ENCODE measurements at places on chromosomes 6 and 20. TPM values are rescaled to one million over a fixed set of nuclear protein-coding genes. Genes with fewer than 3 reads are reported as not detected.

Gene FAM50B
- 2.1 TPM for total RNA-seq

Gene C6orf15
- total RNA-seq: not detected

Gene C6orf120
- total RNA-seq: 37.8 TPM

Gene COL21A1
- 4.4 TPM for total RNA-seq

Gene GSTA3
- not detected for total RNA-seq

Gene SLC26A8
- 0.80 TPM for total RNA-seq

Gene SCUBE3
- 1.6 TPM for total RNA-seq

Gene HLA-DRA
- total RNA-seq: 2.8 TPM

Gene C6orf58
- total RNA-seq: not detected

DNA sequence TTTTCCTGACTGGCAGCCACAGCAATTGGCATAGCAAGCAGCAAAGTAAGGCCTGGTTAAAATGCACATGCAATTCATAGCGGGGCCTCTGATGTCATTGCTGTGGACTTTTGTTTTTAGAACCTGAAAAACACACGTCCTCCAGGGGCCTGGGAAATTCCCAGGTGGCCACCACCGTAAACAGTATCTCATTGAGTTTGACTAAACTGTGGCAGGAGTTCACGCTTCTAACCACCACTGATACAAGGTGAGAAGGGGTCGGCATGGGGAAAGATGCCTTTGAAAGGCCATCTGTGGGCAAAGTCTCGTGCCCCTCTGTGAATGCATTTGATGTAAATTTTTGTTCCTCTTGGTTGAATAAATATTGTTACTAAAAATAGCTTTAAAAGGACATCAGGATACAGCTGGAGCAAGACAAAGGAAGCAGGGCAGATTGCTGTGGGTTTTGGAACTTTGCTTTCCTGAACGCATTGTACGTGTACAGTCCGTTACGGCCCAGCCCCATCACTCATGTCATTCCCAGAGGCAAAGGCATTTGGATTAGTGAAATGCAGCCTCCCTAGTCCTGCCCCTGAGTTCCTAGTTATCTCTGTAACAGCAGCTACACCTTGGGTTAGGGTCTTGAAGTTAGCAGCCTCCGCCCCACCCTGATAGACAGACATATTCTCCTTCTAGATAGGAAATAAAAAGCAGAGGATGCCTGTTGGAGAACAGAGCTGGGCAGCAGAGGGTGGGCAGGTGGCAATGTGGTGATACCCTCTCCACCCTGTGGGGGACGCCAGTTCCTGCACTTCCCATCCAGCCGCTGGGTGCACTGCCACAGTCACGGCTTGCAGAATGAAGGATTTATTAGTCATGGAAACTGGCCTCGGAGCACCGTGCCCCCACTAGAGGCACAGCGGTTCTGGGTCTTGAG, 80.3 kb downstream of the ZDHHC14 start:
- H3K4me1 ChIP-seq: peaks cover 50% of the 10 kb centered on the region
- no peak overlapping the region for H3K4me3 ChIP-seq
- no peak overlapping the region for H3K27ac ChIP-seq
- peak; percentile 46 for DNase-seq
- no peaks in the 10 kb centered on the region for H3K36me3 ChIP-seq

DNA sequence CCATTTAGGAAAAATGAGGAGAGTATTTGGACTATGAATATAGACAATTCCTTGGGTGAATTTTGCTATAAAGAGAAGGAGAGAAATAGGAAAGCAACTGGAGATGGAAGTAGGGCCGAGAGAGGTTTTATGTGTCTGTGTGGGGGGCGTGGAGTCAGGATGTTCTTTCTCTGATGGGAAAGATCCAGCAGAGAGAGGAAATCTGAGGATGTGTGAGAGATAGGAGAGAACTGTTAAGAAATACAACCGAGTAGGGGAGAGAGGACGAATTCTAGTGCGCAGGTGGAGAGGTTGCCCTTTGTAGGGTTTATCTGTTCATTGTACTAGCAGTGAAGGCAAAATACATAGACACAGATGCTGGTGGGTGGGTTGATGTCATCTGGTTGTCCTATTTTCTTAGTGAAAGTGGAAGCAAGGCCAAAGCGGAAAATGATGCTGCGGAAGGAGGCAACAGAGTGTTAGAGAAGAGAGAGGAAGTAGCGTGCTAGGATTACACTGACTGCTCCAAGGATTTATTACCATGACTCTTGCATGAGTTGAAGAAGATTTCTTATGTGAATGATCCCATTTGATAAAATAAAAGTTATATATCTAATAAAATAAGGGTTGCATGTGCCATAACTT, 57.7 kb downstream of the CLVS2 start:
- no peaks in the 10 kb centered on the region for H3K4me1 ChIP-seq
- H3K36me3 ChIP-seq: no peaks in the 10 kb centered on the region
- H3K27me3 ChIP-seq: no peaks in the 10 kb centered on the region
- no peak for DNase-seq

DNA sequence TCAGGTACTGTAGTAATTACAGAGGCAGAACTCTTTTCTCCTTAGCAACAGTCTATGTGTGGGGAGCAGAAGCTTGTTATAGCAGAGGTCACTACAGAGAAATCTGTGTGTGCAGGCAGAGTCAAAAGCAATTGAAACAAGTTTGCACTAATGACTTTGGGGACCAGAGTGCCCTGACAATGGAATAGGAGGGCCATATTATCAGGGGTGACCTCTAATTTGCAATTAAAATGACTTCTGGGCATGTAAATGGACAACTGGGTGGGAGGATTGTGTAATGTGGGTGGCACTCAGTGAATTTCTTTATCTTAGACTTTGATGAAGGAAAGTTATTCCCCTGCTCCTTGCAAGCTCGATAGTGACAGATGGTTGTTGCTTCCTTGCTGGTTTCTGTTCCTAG, 127.2 kb downstream of the PLCB4 start:
- no peak overlapping the region for H3K4me3 ChIP-seq
- peaks cover 28% of the 10 kb centered on the region for H3K4me1 ChIP-seq
- H3K27ac ChIP-seq: no peak overlapping the region
- H3K27me3 ChIP-seq: no peaks in the 10 kb centered on the region
- no peak for DNase-seq

DNA sequence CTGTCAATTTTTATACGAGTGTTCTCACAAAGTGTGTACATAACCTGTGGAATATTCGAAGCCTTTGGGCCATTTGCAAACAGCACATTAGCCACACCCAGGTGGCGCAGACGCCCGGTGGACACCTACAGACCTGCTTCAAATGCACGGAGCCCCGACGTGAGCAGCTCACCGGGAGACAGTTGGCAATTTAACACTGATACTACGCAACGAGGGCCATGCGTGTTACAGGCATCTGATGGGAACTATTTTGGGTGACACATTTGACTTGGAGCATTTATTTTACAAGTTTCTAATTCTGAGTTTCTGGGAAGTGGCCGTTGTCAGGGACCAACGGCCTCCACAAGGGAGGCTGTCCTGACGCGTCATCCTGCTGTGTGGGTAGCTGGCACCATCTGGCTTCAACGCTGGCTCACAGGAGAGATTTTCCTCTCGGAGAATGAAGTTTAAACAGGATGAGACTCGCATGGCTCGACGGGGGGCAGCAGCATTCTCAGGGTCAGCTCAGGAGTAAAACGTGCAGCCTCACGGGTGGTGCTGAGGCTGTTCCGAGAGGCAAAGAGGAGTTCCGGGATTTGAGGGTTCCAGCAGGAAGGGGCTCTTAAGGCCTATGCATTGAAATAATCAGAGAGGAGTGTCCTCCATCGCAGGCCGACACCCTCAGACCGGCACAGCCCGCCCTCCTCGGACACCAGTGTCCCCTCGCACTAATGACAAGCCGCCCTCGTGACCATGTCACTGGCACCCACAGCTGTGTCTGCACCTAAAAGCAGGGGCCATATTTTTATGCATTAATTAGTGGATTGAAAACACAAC, 207.4 kb downstream of the DLL1 start:
- no peak for DNase-seq
- H3K4me1 ChIP-seq: no peaks in the 10 kb centered on the region
- no peaks in the 10 kb centered on the region for H3K27me3 ChIP-seq
- no peak overlapping the region for H3K27ac ChIP-seq

DNA sequence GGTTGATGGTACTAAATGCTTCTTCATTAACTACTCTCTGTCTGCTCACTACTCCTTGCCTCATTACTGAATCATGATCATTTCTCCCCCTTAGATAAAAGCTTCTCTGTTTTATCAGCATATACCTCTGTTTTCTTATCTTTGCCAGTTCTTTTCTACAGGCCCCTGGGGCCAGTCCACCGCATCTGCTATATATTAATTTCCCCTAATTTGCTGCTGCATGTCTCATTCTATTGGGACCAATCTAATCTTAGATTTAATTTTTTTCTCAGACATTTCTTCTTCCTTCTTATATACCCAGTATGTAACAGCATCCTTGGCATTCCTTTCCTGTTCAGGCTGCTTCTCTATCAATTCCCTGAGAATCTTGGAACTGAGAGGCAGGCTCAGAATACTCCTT, 51.2 kb downstream of the GRIK2 start:
- DNase-seq: no peak
- peaks cover 30% of the 10 kb centered on the region for H3K4me1 ChIP-seq
- no peak overlapping the region for H3K4me3 ChIP-seq
- H3K27ac ChIP-seq: no peak overlapping the region
- H3K36me3 ChIP-seq: no peaks in the 10 kb centered on the region

- no peaks in the 10 kb centered on the region for H3K36me3 ChIP-seq
- no peaks in the 10 kb centered on the region for H3K27me3 ChIP-seq
- DNase-seq: no peak
- peaks cover 9% of the 10 kb centered on the region for H3K4me1 ChIP-seq
Observed at GRCh38 chr6:32962213-32962826, 6.1 kb upstream of the BRD2 start.

DNA sequence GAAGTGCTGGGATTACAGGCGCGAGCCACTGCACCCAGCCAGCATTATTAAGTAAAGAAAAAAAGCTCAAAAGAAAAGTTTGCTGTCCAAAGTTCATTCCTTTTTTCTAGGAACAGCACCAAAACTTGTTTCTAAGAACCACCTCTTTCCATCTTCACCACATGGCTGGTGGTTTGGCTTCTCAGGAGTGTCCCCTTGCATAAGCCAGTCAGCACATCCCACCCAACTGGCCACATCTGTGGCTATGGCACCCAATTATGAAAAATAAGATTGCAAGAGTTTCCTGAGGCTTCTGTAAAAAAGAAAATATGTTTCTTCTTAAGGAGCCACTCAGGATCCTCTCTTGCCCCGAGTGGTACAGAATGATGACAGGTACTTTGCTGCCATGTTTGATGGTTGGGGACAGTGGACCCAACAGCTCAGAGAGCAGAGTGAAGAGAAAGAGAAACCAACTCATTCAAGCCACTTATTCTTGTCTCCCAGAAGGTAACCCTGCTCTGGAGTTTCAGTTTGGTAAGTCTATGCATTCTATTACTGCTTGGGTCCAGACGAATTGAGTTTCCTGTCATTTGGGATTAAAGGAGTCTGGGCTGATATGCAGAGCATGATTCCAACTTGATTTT, 65.3 kb downstream of the PSMB1 start:
- DNase-seq: no peak
- no peaks in the 10 kb centered on the region for H3K4me1 ChIP-seq
- no peak overlapping the region for H3K4me3 ChIP-seq
- H3K27me3 ChIP-seq: no peaks in the 10 kb centered on the region
- no peak overlapping the region for H3K27ac ChIP-seq

GRCh38 chr6:45438849-45439406, 61.2 kb upstream of the SUPT3H start:
- DNase-seq: no peak
- H3K36me3 ChIP-seq: no peaks in the 10 kb centered on the region
- no peaks in the 10 kb centered on the region for H3K27me3 ChIP-seq
- no peak overlapping the region for H3K27ac ChIP-seq
- peaks cover 8% of the 10 kb centered on the region for H3K4me1 ChIP-seq

DNA sequence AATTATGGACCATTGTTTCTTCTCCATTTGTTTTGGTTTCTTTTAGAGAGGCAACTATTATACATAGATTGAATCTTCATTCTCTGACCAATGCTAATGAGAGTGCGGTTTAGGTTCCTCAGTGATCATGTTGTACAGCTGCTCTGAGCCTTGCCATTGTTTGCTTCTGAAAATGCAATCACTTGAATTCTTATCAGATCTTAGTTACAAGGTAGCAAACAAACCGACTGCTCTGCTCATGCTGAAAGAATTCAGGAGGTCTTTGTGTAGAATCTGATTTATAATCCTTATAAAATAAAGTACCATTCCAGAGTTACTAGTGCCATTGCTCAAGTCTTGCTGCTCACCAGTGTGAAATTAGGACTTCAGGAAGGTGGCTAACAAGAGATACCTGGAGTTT, 569.1 kb upstream of the ID4 start:
- H3K36me3 ChIP-seq: no peaks in the 10 kb centered on the region
- H3K27me3 ChIP-seq: peaks cover 16% of the 10 kb centered on the region
- DNase-seq: no peak
- no peak overlapping the region for H3K27ac ChIP-seq
- H3K4me1 ChIP-seq: no peaks in the 10 kb centered on the region

DNA sequence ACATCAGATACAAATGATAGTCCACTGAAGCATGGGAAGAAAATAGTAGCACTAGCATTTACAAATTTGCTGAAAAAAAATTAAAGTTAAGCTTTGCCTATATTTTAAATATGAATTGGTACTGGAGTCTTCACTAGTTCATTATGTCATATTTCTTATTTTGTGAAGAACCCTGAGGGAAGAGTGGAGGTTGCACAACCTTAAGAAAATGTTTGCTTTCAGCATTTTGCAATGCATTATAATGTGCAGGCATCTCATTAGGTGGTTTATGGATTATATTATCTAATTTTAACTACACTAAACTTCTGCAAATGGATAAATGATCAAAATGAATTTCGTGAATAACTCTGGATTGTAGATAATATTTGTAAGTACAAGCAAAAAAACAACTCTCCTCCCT, 390.8 kb upstream of the HS3ST5 start:
- H3K36me3 ChIP-seq: no peaks in the 10 kb centered on the region
- no peak overlapping the region for H3K4me3 ChIP-seq
- H3K27me3 ChIP-seq: no peaks in the 10 kb centered on the region
- H3K27ac ChIP-seq: no peak overlapping the region

- DNase-seq: no peak
- peaks cover 32% of the 10 kb centered on the region for H3K4me1 ChIP-seq
- H3K27ac ChIP-seq: no peak overlapping the region
- no peaks in the 10 kb centered on the region for H3K36me3 ChIP-seq
- no peak overlapping the region for H3K4me3 ChIP-seq
- H3K27me3 ChIP-seq: no peaks in the 10 kb centered on the region
Observed at GRCh38 chr20:4730780-4731179, 9.1 kb downstream of the PRND start.

GRCh38 chr6:148997865-148998264, 251.0 kb downstream of the UST start:
- DNase-seq: no peak
- peak overlapping the region; percentile 63 for H3K27ac ChIP-seq
- no peaks in the 10 kb centered on the region for H3K27me3 ChIP-seq
- H3K4me3 ChIP-seq: no peak overlapping the region

- no peak for DNase-seq
- peaks cover 70% of the 10 kb centered on the region for H3K36me3 ChIP-seq
- H3K27me3 ChIP-seq: peaks cover 8% of the 10 kb centered on the region
- H3K27ac ChIP-seq: no peak overlapping the region
Observed at GRCh38 chr6:358432-358831, 33.1 kb upstream of the IRF4 start.

DNA sequence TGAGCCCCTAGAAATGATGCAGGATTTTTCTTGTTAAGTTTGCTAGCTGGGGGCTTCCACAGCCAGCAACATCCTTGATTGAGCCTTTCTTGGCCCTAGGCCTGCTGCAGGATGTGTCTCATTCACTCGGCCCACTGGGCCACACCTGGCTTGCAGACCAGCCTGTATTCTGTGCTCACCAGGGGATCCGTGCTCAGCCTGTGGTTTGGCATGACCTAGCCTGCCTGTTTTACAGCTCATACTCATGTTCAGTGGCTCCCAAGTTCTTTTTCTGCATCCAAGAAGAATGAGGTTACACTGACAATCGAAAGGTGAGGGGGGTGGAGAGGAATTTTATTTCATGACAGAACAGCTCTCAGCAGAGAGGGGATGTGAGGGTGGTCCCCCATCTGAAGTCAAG, 263.4 kb downstream of the RIMS1 start:
- DNase-seq: no peak
- peaks cover 3% of the 10 kb centered on the region for H3K27me3 ChIP-seq
- no peak overlapping the region for H3K4me3 ChIP-seq
- H3K36me3 ChIP-seq: peaks cover 59% of the 10 kb centered on the region
